Naive B cell (primary cell): ENCODE measurements at places on chromosomes 4 and X. TPM values are rescaled to one million over a fixed set of nuclear protein-coding genes. Genes with fewer than 3 reads are reported as not detected.
A peak's percentile ranks its signal among the peaks of the same experiment; 100 is the strongest.

The MND1 gene
- polyA plus RNA-seq = not detected

DNA sequence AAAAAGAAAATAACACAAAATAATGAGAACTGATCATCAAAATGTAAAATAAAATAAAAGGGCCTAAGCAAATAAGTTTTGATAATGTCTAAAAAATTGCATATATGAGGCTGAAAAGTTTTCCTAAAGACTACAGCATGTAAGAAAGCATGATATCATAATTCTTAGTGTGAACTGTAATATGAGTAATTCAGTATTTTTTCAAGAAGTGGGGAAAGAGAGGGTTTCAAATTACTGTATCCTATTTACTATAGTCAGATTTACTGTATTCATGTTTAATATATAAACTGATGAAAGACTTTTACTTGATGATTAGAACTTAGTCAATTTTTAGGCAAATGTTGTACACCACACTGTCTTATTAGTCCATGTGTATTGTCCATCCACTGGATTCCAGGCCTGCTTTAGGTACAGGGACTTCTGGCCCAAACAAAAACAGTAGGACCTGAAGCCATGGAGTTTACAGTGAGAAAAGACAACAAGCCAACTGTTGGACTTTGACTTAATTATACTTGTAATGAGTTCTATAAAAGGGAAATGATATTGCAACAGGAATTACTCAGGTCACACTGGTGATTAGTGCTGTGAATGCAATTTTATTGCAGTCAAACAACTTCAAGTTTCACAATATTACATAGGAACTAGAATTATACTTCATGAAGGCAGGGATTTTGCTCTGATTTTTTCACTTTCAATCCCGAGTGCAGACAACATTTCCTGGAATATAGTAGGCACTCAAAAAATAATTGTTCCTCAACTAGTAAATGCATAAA, 517.7 kb upstream of the GALNT7 start:
- H3K36me3 ChIP-seq = no peaks in the 10 kb centered on the region
- no peak for DNase-seq
- no peaks in the 10 kb centered on the region for H3K27me3 ChIP-seq
- no peaks in the 10 kb centered on the region for H3K4me1 ChIP-seq
- H3K4me3 ChIP-seq = no peak overlapping the region
- H3K27ac ChIP-seq = no peak overlapping the region

The GAR1 gene
- 10.5 TPM for polyA plus RNA-seq

The NUP62CL gene
- not detected for polyA plus RNA-seq

The ANTXR2 gene
- 55.4 TPM for polyA plus RNA-seq

GRCh38 chrX:130916636-130917422, 13.8 kb upstream of the ENOX2 start:
- no peaks in the 10 kb centered on the region for H3K36me3 ChIP-seq
- H3K4me1 ChIP-seq = no peaks in the 10 kb centered on the region
- no peak overlapping the region for H3K4me3 ChIP-seq
- peaks cover 4% of the 10 kb centered on the region for H3K27me3 ChIP-seq
- DNase-seq = peak; percentile 39

DNA sequence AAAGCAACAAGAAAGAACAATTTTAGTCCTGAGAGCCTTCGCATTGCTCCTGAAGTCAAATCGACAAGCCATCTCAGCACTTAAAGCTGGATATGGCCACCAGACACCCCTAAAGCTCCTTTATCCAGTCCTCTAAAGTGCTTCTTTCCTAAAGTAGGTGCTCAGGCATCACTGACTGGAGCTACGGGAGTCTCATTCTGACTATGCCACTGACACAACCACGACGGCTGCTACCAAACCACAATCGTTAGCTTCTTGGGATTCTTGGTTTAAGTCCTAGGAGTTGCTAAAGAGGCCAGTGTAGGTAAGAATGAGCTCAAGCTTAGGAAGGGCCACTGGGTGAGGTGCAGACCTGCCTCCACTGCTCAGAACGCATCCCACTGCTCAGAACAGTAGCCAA, 1.0 kb downstream of the SLC10A6 start:
- no peak overlapping the region for H3K27ac ChIP-seq
- no peaks in the 10 kb centered on the region for H3K36me3 ChIP-seq
- DNase-seq = no peak
- no peak overlapping the region for H3K4me3 ChIP-seq
- no peaks in the 10 kb centered on the region for H3K27me3 ChIP-seq

GRCh38 chrX:10350981-10351380, 194.2 kb downstream of the CLCN4 start:
- H3K4me3 ChIP-seq = no peak overlapping the region
- no peak for DNase-seq
- H3K4me1 ChIP-seq = no peaks in the 10 kb centered on the region
- H3K36me3 ChIP-seq = peaks cover 5% of the 10 kb centered on the region
- H3K27ac ChIP-seq = no peak overlapping the region

DNA sequence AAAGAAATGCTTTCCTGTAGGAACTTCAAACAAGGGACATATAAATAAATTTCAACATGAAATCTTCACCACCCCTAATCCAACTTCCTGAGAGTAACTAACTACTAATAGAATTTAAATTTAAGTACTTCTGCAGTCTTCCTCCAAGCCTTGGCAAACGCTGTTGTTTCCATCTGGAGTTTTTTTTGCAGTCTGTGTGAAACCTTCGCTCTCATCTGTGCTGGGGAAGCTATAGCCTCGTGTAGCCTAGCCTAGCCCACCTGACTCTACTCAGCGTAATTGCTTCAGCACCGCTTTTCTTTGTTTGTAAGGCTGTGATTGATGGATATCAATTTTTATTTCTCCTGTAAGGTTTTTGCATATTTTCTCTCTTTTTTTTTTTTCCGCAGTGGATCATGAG, 30.9 kb downstream of the STOX2 start:
- no peaks in the 10 kb centered on the region for H3K4me1 ChIP-seq
- no peak overlapping the region for H3K27ac ChIP-seq
- H3K27me3 ChIP-seq = no peaks in the 10 kb centered on the region
- H3K4me3 ChIP-seq = no peak overlapping the region
- H3K36me3 ChIP-seq = no peaks in the 10 kb centered on the region

The PKD2 gene
- polyA plus RNA-seq = 5.2 TPM

The MAGEC2 gene
- polyA plus RNA-seq = not detected

GRCh38 chrX:133384454-133384853, 30.8 kb downstream of the GPC4 start:
- DNase-seq = no peak
- H3K36me3 ChIP-seq = no peaks in the 10 kb centered on the region
- peaks cover 5% of the 10 kb centered on the region for H3K4me1 ChIP-seq
- peak overlapping the region; percentile 36 for H3K4me3 ChIP-seq

DNA sequence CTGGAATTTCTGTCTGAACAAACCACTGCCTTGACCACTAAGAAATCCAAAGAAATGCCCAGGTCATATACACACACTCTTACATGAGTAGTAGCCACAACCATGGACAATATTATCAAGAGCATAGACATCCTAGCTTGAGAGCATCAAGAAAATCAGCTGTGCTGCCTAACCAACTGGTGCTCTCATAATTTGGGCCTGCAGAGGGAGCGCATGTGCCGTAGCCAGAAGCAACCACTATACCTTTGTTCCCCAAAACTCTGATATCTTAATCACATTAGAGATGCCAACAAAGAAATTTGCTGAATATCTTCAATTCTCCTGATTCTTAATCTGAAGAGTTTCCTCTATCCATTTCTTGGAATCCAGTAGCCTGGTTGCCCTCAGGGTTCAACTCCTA, 163.6 kb downstream of the ZNF674 start:
- H3K27ac ChIP-seq = no peak overlapping the region
- H3K4me3 ChIP-seq = no peak overlapping the region
- peak; percentile 9 for DNase-seq
- H3K4me1 ChIP-seq = peaks cover 3% of the 10 kb centered on the region

DNA sequence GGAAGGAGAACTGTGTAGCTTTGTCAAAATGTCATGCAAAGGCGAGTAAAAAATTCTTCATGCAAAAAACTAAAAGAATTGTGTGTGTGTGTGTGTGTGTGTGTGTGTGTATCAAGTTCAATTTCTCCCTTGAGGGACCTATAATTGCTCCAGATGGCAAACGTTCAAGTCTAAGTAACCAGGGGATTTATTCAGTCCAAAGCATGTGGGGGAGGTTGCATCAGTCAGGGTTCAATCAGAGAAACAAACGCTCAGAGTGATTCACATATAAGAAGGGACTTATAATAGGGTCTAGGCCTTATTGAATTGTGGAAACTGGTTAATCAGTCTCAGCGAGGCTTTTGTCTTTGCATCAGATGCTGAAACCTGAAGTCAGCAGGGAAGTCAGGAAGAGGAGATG, 5.0 kb downstream of the DCAF8L1 start:
- no peak for DNase-seq
- no peaks in the 10 kb centered on the region for H3K27me3 ChIP-seq
- no peak overlapping the region for H3K4me3 ChIP-seq
- no peaks in the 10 kb centered on the region for H3K4me1 ChIP-seq
- no peak overlapping the region for H3K27ac ChIP-seq

The SSX2B gene
- not detected for polyA plus RNA-seq

GRCh38 chr4:7725951-7726350, 213.7 kb downstream of the AFAP1 start:
- no peaks in the 10 kb centered on the region for H3K4me1 ChIP-seq
- peaks cover 15% of the 10 kb centered on the region for H3K27me3 ChIP-seq
- H3K36me3 ChIP-seq = no peaks in the 10 kb centered on the region
- H3K27ac ChIP-seq = no peak overlapping the region

- H3K27ac ChIP-seq = peak overlapping the region; percentile 92
- no peaks in the 10 kb centered on the region for H3K27me3 ChIP-seq
- no peak for DNase-seq
- peak overlapping the region; percentile 42 for H3K4me3 ChIP-seq
Observed at GRCh38 chr4:185344743-185345538, 50.8 kb downstream of the LRP2BP start.

- H3K27ac ChIP-seq = no peak overlapping the region
- H3K36me3 ChIP-seq = no peaks in the 10 kb centered on the region
- H3K4me3 ChIP-seq = no peak overlapping the region
- no peaks in the 10 kb centered on the region for H3K4me1 ChIP-seq
- DNase-seq = no peak
Observed at GRCh38 chrX:150377005-150377404, 13.9 kb downstream of the MAMLD1 start.

- H3K4me3 ChIP-seq = no peak overlapping the region
- no peak overlapping the region for H3K27ac ChIP-seq
- H3K36me3 ChIP-seq = no peaks in the 10 kb centered on the region
- no peaks in the 10 kb centered on the region for H3K4me1 ChIP-seq
Observed at GRCh38 chr4:68256284-68256683, 10.8 kb upstream of the TMPRSS11B start.
